Karpas-422 (cell line): ENCODE measurements at places on chromosomes 2 and 18.

GRCh38 chr2:42842466-42842865, 50.1 kb upstream of the HAAO start:
- no peak for DNase-seq

GRCh38 chr2:233152541-233152940, 92.4 kb downstream of the INPP5D start:
- no peak for DNase-seq

DNA sequence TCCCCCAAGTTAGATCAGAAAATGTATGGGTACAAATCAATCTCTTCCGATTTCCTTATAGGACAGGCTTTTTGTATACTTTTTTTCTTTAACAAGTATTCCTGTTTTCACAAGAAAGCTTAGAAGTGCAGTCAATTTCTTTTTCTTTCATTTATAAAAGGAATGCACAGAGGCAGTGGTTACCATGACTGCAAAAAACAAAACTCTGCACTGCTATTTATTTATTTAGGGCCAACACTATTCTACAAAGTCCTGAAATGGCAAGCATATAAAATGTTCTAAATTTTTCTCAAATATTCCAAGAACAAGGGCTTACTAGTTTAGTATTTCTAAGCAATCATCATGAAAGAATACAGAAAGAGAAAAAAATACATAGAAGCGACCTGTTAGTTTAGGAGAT, 22.2 kb downstream of the ATAD2B start:
- no peak for DNase-seq

DNA sequence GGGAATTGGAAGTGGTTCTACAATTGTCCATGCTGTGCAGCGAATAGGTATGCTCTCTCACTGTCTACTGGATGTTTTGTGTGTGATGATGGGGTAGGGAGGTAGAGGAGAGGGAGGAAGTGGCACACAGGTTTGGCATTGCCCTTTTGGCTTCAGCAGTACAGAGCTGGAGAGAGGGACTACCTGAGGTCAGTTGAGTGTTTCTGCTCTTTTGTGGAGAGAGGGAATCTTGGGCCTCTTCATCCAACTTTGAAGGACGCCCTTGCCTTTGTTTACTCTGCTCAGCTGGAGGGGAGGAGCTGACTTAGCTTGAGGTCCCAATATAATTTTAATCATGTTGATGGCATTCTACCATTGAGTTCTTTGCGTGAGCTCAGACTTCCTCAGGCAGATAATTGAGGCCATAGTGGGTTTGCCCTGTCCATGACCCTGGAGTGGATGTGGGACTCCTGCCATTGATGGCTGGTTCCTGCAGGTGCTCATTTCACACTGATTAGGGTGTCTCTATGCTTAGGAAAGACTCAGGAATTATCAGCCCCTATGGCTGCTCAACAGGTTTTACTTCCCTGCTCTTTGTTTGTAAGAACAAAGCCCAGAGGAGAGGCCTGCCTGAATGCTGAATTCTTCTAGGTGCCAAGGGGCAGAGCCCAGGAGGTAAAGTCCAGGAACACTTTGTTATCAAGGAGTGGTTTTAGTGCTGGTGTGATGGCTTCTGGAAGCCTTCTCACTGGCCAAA, 7.2 kb downstream of the RPIA start:
- DNase-seq = no peak

DNA sequence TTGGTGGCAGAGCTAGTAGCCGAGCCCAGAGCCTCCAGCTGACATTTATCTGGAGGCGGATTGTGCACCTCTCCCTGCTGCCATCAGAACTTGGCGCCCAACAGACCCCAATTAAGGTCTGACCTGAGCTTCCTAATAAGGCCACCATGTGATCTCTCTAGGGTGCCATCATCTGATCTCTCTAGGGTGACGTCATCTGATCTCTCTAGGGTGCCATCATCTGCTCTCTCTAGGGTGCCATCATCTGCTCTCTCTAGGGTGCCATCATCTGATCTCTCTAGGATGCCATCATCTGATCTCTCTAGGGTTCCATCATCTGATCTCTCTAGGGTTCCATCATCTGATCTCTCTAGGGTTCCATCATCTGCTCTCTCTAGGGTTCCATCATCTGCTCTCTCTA, 6.2 kb downstream of the KCNF1 start:
- no peak for DNase-seq

DNA sequence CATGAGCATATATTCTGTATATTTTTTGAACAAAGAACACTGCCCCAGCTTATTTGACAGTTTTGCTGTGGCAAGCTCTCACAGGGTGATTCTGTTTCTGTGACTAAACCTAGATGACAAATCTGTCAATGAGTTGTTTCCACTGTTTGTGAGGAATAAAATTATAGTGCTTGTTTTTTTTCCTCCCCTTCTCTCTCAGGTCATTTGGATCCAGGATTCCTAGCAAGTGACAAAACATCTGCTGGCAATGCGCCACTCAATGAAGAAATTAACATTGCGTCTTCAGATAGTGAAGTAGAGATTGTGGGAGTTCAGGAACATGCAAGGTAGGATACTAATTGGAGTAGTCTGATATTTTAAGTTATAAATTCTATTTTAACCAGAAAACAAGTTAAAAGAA, 149.3 kb downstream of the HAUS1 start:
- no peak for DNase-seq

GRCh38 chr2:232523682-232524597, 2.0 kb upstream of the CHRND start:
- peak; percentile 83 for DNase-seq

- peak; percentile 91 for DNase-seq
Observed at GRCh38 chr2:74250189-74250631, 51.8 kb downstream of the MTHFD2 start.

GRCh38 chr18:9619545-9619944, 5.2 kb upstream of the PPP4R1 start:
- no peak for DNase-seq

DNA sequence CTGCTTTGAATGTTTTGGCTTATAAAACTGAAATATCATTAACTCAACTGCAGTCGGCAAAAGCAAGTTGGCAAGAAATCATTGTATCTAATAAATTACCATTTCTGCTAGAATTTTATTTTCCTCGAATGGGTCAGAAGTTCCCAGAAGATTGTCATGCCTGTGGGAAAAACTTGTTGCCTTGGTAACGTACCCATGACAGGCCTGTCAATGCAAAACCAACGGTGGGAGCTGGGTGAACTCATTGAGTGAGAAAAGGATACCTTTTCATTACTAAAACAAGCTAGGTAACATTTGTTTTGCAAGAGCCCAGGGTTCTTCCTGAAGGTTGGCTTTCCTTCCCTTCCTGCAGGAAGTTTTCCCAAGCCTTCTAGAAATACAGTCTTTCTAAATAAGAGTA, 9.5 kb downstream of the PLB1 start:
- no peak for DNase-seq

- no peak for DNase-seq
Observed at GRCh38 chr2:174108579-174108978, 139.8 kb downstream of the OLA1 start.

- no peak for DNase-seq
Observed at GRCh38 chr2:218983934-218984238, 1.1 kb downstream of the FEV start.

GRCh38 chr2:241659150-241659739, 21.8 kb downstream of the ATG4B start:
- DNase-seq = peak; percentile 86

- no peak for DNase-seq
Observed at GRCh38 chr2:120474486-120474885, 128.6 kb downstream of the INHBB start.

GRCh38 chr2:15991231-15991630, 50.9 kb downstream of the MYCN start:
- DNase-seq = no peak

- peak; percentile 90 for DNase-seq
Observed at GRCh38 chr18:59056706-59057492, 82.8 kb upstream of the SEC11C start.

- no peak for DNase-seq
Observed at GRCh38 chr2:224190936-224191270, 151.8 kb upstream of the SERPINE2 start.

DNA sequence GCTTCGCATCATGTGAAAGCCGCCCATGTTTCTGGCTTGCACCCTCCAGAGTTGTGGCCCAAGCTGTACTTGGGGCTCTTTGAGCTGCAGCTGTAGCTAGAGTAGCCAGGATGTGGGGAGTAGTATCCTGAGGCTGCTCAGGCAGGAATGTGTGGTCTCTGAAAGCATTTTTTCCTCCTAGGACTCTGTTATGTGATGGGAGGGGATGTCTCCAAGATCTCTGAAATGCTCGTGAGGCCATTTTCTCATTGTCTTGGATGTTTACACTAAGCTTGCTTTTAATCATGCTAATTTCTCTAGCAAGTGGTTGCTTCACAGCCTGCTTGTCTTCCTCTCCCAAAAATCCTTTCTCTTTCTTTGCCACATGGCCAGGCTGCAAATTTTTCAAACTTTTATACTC, 687.6 kb downstream of the DCDC2C start:
- no peak for DNase-seq

DNA sequence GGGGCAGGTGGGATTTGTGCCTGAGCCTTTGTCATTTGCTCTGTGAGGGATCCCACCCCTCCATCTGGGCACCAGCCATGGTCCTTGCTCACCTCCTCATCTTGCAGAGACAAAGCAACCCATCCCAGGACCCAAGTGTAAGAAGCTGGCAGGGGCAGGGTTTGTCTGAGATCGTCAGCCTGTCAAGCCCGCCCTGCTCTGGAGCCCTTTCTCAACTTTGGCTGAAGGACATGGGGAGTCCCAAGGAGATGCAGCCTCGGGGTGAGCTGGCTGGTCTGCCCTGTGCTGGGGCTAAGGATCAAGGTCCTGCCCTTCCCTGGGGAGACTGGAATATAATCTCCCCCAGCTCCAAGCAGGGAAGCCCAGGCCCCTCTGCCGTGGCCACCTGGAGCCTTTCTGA, 86.0 kb downstream of the CAPN13 start:
- no peak for DNase-seq

- DNase-seq = no peak
Observed at GRCh38 chr2:199602896-199603717, 145.4 kb upstream of the SATB2 start.

DNA sequence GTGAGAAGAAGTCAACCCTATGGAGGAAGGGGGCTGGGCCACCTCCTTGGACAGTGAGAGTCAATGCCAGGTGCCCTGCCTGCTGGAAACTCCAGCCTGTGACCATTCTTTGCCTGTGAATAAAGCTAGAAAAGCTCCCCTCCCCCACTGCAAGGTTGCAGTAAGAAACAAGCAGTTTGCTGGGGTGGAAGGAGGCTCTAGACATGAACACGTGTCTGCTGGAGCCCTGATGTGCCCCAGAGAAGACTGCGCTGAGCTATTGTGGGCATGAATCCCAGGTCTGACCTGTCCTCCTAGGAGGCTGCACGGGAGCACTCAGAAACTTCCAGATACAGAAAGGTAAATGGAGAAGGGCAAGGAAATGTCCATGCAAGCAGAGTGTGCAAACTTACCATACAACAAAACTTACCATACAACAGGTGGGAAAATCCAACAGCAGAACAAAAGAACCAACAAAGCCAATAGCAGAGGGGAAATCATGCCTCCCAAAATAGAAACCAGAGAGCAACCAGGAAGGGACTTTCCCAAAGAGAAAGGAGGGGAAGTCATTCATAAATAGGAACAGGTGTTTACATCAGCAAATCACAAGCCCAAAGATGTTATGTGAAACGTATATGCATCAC, 278.7 kb downstream of the BCL2 start:
- DNase-seq = no peak

DNA sequence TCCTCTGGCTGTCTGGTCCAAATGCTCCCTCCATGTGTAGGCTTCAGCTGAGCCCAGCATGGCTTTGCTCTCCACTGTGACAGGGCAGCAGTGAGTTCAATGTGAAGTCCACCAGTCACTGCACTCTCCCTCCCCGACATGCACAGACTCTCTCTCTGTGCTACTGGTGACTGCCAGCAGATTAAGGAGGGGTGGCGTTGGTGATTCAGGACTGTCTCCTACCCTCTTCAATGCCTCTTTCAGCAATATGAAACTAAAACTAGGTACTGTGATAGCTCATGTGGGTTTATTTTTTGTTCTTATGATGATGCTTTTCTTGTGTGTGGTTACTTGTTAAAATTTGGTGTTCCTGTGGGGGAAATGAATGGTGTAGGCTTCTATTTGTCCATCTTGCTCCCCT, 201.0 kb upstream of the RBMS1 start:
- DNase-seq = no peak

DNA sequence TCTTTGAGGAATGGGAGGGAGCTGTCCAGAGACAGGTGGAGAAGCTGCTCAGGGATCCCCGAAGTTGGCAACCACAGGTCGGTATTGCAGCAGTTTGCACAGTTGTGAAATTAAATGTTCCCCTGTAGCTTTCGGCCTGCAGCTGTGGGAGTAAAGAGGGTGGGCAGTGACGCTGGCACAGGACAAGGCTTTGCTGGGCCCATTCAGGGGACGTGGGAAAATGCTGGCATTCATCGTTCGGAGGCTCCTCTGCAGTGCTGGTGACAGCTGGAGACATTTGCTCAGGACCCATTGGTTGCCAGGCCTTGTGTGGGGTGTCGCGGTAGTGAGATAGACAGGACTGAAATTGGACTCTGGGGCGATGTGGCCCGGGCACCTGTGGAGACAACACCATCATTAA, 173.7 kb downstream of the MYCN start:
- no peak for DNase-seq

DNA sequence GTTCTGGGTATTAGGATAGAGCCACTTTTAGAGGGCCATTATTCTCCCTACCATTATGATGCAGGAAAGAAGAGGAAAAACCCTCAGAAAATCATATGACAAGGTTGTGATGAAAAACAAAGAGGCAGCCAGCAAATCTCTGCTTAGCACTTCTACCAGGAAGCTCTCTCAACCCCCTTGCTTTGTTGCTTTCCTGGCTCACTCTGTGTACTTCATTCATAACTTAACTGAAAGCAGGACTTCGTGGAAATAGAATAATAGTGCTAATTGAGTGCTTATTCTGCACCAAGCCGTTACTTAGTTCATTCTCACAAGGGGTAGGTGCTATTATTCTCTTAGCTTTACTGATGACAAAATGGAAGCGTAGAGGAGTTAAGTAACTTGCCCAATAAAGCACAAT, 354.1 kb downstream of the HRH4 start:
- no peak for DNase-seq

DNA sequence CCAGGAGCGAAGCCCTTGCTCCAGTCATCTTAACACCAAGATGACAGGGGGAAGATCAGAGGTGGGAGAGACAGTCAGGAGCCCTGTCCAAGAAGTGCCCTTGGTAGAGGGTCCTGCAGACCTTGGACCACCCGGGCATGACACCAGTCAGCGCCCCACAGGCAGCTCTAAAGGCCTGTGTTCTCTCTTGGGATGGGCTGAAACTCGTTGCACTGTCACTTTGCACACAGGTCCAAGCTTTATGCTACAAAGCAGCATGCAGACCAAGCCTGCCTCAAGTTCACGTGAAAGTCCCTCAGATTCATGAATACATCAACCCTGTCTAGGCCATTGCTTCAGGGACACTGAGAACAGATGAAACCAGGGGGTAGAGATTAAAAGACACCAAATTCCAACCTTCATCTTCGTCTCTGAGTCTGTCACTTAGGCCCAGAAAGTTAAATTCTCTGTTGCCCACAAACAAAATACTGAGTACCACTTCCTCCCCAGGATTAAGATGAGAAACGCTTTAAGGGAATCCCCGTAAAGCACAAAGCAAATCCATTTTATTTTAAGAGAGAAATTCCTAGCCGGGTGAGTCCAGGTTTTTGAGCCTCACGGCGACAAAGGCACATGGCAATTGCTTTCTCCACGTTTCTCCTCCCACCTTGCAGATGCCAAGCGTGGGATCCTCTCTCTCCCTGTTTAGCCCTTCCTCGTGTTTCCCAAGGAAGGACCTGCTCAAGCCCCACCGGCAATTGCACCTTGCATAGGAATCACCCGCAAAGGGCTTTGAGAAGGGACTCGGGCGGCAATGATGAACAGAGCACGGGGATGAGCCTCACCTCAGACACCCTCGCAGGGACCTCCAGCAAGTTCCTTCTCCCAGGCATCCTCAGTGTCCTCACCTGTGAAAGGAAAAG, 75.0 kb upstream of the ID2 start:
- no peak for DNase-seq
